ENCODE measurements at places on chromosomes 4 and X. TPM values are rescaled to one million over a fixed set of nuclear protein-coding genes. Genes with fewer than 3 reads are reported as not detected.

Gene KCNE5
- total RNA-seq, result 0.34 TPM

Gene GABRG1
- total RNA-seq, result not detected

- DNase-seq, result no peak
Observed at GRCh38 chr4:176883108-176883550, 90.4 kb upstream of the VEGFC start.

DNA sequence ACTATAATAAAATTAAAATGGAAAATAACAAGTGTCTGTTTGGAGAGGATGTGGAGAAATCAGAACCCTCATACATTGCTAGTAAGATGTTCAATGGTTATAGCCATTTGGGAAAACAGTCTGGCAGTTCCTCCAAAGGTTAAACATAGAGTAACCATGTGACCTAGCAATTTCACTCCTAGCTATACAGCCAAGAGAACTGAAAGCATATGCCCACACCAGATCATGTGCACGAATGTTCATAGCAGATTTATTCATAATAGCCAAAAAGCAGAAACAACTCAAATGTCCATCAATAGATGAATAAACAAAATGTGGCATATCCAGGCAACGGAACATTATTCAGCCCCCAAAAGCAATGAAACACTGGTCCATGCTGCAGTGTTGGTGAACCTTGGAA lies 9.4 kb upstream of the CCNQ start:
- DNase-seq, result no peak

- DNase-seq, result peak; percentile 88
Observed at GRCh38 chrX:96538104-96538725, 146.4 kb upstream of the DIAPH2 start.

DNA sequence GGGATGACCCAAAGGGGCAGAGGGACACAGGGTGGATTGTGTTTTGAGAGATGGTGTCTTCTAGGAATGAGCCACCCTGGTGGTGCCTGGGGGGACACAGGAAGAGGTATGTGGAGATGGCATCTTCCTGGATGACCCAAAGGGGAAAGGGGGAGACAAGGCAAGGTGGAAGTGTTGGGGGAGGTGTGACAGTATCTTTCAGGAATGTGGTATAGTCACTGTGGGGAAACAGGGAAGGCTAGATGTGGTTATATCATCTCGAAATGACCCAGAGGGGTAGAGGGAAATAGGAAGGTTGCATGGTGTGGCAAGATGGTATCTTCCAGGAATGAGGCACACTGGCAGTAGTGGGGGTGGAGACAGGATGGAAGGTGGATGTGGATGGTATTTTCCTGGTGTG lies 62.9 kb downstream of the MAOA start:
- DNase-seq, result no peak

Measured in HT-29 (cell line).